ENCODE measurements at places on chromosomes 3 and 15.

- DNase-seq = peak; percentile 3
Observed at GRCh38 chr3:104564045-104564643, 802.6 kb upstream of the ALCAM start.

DNA sequence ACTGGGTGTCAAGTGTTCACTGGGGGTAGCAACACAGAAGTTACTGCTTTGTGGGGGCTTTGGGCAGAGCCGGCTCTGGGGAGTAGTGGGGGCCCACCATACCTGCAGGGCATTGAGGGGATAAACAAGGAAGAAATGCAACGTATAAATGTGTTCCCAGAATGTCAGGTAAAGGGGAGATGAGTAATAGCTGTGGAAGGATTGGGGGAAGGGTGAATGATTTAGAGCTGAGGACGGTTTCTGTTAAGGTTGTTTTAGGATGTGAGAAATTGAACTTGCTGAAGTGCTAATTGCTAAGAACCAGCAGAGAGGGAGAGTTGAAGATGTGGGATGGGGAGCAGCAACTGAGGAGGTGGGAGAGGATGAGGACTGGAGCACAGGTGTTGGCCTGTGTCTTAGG, 10.7 kb downstream of the SCG5 start:
- no peak for DNase-seq

DNA sequence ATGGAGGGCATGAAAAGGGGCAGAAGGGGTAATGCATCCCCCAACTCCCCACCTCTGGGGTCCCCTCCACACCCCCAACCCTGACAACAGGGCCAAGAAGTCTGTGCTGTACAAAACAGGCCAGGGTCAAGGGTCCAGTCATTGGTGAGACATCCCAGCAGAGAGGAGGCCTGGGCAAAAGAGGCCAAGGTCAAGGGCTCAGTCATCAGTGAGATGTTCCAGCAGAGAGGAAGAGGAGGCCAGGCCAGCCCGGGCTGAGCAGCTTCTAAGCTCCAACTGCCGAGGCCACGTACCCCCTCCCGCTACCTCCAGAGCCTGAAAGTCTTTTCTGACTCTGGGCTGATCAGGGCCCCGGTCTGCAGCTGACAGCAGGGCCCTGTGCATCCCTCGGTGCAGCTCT, 52.4 kb downstream of the LHFPL4 start:
- no peak for DNase-seq

DNA sequence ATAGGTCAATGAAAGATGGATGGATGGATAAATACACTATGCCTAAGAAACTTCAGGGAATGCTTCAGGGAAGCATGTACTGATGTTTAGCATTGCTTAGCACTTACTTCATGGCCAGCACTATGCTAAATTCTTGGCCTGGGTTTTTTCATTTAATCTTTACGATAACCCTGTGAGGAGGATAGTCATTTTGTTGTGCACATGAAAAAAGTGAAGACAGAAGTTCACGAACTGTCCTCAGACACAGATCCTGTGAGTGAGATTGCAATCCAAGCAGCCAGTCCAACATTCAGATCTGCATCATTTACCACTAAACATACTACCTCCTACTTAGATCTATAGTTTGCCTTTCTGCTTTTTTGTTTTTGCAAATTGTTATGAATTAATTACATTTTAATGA, 510.8 kb upstream of the AGTR1 start:
- DNase-seq = no peak

DNA sequence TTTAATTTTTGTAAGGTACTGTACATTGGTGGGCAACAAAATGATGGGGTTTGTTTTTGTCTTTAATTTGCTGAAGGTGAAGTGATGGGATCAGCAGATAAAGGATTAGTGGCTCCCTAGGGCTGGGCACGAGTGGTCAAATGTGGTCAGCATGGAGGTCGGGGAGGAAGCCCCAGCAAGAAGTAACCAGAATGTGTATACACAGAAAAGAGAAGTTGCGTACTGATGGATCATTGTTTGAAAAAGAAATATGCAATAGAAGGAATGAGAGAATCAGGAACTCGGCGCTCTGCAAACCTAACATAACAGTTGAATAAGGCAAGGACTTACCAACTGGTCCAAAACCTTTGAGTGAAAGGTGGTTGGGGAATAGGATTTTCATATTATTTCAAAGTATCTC, 1.5 kb downstream of the TMOD2 start:
- DNase-seq = no peak

- DNase-seq = no peak
Observed at GRCh38 chr15:99911816-99912215, 178.6 kb upstream of the LYSMD4 start.

GRCh38 chr3:140440446-140440845, 237.4 kb upstream of the TRIM42 start:
- DNase-seq = no peak

- peak; percentile 94 for DNase-seq
Observed at GRCh38 chr3:152376351-152377183, 107.8 kb downstream of the MBNL1 start.

DNA sequence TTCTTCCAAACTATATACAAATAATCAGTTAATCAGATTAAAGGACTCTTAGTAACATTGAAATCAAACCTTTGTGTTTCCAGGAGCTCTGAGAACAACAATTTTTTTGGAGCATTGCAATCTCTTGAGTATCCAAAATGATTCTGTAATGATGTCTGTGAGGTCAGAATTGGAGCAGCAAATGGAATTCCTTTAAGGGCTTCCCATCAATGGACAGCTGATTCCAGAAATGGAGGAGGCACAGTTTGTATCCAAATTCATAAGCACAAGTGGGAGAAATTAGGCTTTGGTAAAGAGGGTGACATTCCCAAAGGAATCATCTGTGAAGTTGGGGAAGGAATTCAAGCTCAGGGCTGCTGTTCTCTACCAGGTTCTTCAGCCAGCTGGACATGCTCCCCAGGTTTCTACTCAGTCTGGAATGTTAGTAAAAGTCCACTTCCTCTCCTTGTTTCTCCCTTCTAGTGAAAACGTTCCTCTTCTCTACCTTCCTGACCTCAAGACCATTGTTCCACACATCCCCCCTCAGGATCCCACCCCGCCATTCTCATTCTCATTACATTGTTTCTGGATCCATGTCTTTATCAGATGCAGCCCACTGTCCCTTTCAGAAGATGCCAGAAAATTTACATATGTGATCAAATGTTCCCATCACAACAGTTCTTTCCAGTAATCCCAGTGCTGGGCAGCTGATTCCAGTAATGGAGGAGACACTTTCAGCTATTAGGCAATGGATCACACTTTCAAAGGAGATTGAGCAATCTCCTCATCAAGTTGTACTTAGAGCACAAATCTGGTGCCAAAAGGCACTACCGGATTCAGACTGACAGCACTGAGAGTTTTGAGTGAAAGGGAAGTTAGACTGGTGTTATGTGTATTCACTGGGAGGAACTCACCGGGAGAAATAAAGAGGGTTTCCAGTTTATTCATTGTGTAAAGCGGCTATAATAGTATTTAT, 391.3 kb upstream of the TPRG1 start:
- no peak for DNase-seq

DNA sequence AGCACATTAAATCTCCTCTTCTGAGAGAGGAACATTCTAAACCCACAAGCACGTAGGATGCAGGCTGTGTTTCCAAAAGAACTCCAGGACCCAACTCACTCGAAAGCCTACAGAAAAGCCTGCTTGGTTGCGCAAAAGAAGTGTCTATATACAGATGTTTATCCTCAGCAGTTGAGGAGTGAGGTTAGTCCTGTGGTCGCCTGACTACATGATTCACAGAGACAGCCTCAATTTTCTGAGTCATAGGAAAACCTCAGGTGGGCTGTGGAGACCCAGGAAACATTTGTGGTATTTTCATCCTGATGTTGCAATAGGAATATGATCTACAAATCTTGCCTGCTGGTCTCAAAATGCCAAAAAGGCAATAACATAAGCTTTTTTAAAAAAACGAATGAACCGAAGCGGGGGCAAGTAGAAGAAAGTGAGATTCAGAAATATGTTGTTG, 183.8 kb upstream of the THRB start:
- peak; percentile 64 for DNase-seq

DNA sequence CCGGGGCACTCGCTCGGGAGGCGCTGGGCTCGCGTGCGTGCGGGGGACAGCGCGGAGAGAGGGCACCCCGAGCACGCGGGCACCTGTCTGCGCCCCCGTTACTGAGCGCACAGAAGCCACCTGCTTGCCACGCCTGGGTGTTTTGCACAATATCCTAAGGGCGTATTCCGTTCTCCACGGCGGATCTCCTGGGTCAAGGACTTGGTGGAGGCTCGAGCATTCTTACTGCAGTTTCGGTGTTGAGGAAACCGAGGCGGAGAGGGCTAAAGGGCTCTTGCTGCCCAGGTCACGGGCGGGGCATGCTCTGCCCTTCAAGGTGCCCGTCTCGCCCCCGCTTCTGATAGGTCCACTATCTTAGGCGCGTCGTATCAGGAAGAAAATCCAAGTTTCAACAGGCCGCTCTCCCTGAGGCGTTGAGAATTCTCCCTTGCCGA, 526 bp downstream of the GPD1L start:
- peak; percentile 22 for DNase-seq

DNA sequence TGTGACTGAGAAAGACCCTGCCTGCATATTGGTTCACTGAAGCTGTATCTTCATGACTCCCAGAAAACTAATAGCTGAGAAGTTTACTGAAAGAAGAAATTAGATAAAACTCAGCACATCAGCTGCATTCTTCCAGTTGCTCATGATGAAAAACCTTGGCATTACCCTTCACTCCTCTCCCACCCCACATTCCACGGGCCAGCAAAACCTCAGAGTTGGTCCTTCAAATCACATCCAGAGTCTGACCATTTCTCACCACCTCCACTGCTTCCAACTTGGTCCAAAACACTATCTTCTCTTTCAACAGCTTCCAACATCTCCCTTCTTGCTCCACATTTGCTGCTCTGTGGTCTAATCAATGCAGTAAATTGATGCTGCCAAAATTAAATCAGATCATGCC, 97.1 kb downstream of the CD47 start:
- no peak for DNase-seq

- DNase-seq = no peak
Observed at GRCh38 chr3:30617653-30618052, 11.3 kb downstream of the TGFBR2 start.

DNA sequence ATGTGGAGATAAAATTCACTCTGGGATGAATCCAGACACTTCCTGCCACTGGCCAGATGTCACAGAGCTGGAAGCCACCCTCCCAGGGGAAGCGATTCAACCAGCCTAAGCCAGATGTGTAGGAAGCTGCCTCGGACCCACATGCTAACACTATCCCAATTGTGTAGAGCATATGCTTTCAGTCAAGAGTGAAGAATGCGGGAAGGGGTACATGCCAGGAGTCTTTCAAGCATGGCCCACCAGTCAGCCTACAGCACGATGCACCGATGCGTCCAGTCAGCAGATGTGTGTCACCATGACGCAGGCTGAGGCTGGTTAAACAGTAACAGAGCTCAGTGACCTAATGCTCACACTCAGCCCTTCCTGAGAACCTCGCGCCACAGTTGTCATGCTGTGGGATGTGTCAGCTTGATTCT, 38.8 kb upstream of the BNC1 start:
- DNase-seq = no peak

- no peak for DNase-seq
Observed at GRCh38 chr3:176971613-176972174, 225.6 kb downstream of the TBL1XR1 start.

DNA sequence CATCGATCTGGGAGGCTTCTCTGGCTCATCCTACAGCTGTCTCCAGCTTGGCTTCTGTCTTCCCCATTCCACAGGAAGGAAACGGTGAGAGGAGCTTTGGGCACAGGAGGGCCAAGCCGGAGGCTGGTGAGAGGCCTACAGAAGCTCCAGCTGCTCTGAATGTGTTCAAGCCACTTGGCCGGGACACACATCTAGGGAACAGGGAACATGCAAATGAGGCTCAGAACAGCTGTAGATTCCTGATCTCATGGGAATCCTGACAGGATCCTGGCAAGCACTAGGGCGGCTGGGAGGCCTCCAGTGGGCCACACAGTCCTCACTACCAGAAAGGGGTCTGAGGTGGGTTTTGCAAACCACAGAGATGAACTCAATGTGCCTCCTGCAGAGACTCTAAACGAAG, 13.7 kb downstream of the SEMA5B start:
- no peak for DNase-seq

DNA sequence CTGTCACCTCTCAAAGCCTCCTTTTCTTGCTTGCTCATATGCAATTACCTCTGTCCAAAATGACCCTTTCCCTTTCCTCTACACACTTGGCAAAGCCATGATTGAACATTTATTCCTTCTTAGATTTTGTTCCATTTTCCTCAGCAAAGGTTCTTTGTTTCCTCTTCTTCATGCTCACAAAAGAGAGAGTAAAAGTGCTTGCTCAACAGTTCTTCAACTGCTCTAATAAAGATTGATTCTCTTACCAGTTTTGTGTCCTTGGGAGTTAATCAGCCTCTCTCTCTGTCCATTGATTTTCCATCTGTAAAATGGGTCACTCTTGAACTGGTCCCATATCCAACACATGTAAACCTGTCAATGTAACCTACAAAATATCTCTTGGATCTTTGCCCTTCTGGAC, 186.4 kb downstream of the WNT5A start:
- no peak for DNase-seq

DNA sequence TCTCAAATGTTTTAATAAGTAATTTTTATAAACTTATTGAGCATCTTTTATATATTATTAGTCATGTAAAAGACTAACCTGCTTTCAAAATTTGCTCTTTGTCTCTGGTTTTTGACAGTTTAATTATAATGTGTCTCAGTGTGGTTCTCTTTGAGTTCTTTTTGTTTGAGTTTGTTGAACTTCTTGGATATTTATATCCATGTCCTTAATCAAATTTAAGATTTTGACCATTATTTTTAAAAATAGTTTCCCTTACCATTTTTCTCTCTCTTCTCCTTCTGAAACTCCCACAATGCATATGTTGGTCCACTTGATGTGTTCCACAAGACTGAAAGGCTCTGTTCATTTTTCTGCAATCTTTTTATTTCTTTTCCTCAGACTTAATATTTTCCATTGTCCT, 366.1 kb upstream of the GOLIM4 start:
- no peak for DNase-seq

DNA sequence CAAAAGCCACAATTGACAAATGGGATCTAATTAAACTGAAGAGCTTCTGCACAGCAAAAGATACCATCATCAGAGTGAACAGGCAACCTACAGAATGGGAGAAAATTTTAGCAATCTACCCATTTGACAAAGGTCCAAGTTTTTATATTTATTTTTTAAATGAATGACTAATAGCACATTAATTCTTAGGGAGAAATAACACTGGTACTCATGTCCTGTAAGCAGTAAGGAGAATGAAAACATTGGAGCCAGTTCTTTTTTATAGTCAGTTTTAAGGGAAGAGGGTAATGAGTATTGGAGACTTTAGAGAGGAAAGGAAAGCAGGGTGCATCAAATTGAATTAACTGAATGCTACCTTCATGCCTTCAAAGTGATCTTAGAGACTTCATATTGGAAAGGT, 404.7 kb upstream of the TGFBR2 start:
- no peak for DNase-seq

- no peak for DNase-seq
Observed at GRCh38 chr3:178275311-178275710, 260.9 kb upstream of the KCNMB2 start.

Measured in GF-D8 (cell line).